ENCODE measurements at places on chromosomes 2 and 18.

DNA sequence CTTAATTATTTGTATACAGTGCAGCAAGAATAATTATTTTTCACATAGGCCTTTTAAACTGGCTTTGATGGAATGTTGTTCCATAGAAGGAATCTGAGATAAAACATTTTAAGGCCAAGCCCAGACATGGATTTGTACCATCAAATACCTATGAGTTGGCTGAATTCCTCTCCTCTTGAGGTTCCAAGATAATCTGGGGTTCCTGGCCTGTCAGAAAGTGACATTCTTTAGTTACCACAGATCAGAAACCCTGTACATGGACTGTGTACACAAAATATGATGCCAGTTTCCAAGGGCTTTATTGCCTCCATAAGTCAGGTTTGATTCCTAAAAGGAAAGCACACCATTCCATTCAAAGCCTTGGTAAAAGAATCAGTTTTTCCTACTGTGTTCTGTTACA, 1256.7 kb upstream of the NRXN1 start:
- no peak for DNase-seq

- DNase-seq: no peak
Measured at GRCh38 chr2:215752436-215752835, 260.9 kb downstream of the MREG start.

- no peak for DNase-seq
Measured at GRCh38 chr2:174972924-174973323, 32.3 kb downstream of the CHN1 start.

DNA sequence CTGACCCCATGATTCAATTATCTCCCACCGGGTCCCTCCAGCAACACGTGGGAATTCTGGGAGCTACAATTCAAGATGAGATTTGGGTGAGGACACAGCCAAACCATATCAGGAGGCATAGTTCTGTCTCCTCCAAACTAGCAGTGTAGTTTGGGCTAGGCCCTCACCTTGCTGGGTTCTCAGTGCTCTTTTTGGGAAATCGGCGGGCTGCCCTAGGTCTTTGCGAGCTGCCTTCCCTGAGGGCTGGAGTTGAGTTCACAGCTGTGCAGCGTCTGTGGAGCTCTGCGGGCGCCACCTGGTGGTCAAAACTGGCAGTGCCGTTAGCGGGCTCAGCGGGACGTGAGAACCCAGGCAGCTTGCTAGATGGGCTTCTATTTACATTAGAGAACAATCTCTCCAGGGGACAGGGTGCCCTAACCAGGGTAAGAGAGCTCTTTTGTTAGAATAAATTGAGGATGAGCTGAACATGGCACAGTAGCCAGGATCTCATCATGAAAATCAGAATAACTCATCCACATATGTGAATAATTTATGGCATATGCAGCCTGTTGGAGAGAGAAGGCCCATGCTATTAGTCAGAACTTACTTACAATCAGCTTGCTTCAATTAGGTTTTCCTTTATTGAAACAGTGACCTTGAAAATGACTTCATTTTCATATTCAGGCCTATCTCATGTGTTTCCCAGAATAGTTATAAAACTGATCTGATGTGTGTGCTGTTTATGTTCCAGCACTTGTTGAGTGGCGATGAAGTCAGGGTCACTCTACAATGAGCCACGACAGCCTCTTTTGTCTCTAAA, 27.4 kb upstream of the YES1 start:
- peak; percentile 78 for DNase-seq

DNA sequence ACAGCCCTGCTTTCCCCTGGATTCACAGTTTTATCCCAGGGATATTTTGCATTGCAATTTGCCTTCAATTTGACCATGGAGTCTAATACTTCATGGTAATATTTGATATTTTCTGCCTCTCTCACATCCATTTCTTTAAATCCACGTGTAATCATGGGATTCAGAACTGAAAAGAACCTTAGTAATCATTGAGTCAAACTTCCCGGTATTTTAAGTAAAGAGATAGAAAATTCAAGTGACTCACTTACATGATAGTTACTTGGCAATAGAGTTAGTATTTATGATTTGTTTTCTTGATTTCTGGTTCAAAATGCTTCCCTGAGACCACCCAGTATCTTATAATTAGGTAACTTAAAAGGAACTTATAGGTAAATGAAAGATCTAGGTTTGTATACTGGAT, 33.7 kb upstream of the CDC42EP3 start:
- DNase-seq: no peak
